ENCODE measurements at places on chromosomes 5 and 9.

- no peak for DNase-seq
These were observed 4.7 kb downstream of the QRFP start for GRCh38 chr9:130891688-130892476.

GRCh38 chr5:88384886-88385285 lies 116.2 kb upstream of the TMEM161B start:
- DNase-seq = no peak

DNA sequence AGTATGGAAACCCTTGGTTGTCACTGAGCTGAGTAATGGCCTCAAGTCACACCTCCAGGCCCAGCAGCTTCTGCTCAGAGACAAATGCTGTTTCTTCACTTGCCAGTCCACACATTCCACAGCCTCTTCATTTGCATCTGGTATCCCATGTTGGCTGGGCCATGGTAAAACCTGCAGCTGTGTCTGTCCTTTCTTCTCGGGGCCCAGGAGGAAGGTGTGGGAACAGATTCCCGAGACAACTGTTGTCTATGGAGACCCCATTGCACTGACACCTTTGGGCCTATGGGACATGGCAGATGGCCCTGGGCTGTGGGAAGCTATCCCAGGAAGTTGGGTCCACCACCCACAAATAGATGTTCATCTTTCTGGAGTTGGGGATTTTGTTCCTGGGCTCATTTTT lies 85.1 kb downstream of the MACROH2A1 start:
- DNase-seq = no peak

DNA sequence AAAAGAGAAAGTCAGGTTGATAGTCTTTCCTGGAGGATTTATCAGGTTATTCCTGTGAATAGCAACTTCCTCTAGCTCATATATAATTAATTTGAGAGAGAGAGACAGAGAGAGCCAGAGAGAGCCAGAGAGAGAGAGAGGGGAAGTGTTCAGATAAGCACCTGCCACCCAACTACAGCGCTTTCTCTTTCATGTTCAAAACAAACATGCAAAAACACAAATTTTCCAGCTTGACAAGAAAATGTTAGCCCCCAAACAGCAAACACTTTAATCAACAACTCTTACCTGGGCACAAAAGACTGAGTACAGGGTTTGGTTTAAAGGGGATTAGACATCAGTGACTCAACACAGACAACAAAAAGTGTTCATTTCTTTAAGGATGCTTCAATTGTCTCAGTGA lies 61.7 kb upstream of the PLPP6 start:
- DNase-seq = no peak

DNA sequence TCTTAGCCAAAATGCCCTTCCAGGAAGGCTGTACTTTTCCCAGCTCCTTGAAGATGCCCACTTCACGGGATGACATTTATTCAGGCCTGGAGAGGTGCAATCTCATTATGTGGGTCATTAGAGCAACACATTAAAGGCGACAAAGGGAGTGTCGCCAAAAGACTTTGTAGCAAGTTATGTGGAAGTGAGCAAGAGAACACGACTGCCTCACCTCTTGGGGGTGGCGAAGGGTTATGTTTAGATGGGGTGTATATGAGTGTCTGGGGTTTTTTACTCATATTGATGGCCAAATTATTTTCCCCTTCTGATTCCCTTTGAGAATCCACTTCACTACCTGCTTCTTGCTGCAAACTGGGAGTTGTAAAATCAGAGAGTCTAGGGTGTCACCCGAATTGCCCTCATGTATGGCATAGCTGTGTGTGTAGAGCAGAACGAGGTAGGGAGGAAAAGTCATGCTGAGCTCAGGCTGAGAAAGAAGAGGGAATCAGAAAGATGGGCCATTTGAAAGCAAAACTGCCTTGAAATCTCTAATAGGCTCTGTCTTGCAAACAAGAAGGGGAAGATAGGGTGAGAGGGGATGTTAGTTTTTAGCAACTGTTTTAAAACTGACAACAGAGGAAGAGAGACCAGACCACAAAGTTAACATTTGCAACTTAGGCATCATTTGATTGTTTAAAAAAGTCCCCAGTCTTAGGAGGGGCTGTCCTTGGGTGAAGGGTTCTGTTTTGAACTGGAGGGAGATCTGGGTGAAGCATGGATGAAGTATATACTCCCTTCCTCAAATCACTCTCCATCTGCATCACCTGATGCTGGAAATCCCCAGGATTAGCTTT lies 97.1 kb upstream of the IL12B start:
- no peak for DNase-seq

DNA sequence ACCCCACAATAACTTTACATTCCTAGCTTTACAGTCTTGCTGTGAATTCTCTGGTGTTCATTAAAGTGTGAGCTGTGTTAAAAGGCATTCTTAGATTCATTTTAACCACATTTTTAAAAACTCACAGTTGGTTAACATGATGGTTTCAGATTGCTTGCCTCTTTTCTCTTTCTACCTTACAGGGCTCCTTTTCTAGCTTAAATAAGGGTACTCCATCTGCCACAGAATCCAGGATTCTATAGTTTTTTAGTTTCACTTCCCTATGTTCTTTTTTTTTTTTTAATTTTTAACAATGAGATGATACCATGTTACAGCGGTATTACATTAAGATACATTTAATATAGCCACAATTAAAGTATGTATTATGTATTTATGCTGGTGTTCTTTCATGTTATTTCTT lies 3.9 kb upstream of the FBXO4 start:
- no peak for DNase-seq

- no peak for DNase-seq
These were observed 208.2 kb downstream of the DMRTA1 start for GRCh38 chr9:22654833-22655232.

Data from NCI-H1105 treated with DMSO at 0.1 percent for 48 hours (cell line).